Activated CD8-positive, alpha-beta T cell treated with anti-CD3 and anti-CD28 coated beads for 36 hours (primary cell): ENCODE measurements at places on chromosomes 12 and 14. TPM values are rescaled to one million over a fixed set of nuclear protein-coding genes. Genes with fewer than 3 reads are reported as not detected.

The ADAM21 gene
- total RNA-seq = not detected

The GZMH gene
- 55.0 TPM for total RNA-seq

The ACOT6 gene
- not detected for total RNA-seq

The HOXC9 gene
- total RNA-seq = not detected

The SOAT2 gene
- total RNA-seq = 6.7 TPM

The RAD51AP1 gene
- 47.8 TPM for total RNA-seq

The LRRIQ1 gene
- total RNA-seq = not detected

The SNAPC1 gene
- 11.4 TPM for total RNA-seq

The BBOF1 gene
- 1.2 TPM for total RNA-seq

The SRRM4 gene
- not detected for total RNA-seq

The AREL1 gene
- total RNA-seq = 26.4 TPM

The RALGAPA1 gene
- 23.7 TPM for total RNA-seq

The ANKRD33 gene
- total RNA-seq = not detected

The RD3L gene
- not detected for total RNA-seq

The EPYC gene
- not detected for total RNA-seq

The HOXC4 gene
- 0.89 TPM for total RNA-seq

The PAH gene
- not detected for total RNA-seq

The CBLN3 gene
- total RNA-seq = 2.9 TPM

The GPRC5A gene
- not detected for total RNA-seq

The PMEL gene
- 1.2 TPM for total RNA-seq

The SSPN gene
- not detected for total RNA-seq

The LRTM2 gene
- not detected for total RNA-seq

The RNASE3 gene
- not detected for total RNA-seq

The TRPV4 gene
- total RNA-seq = not detected

The AQP2 gene
- not detected for total RNA-seq

The TAS2R8 gene
- not detected for total RNA-seq

The PSMB5 gene
- 120 TPM for total RNA-seq

The KLRG1 gene
- 10.1 TPM for total RNA-seq

The KRT78 gene
- not detected for total RNA-seq

The DAO gene
- not detected for total RNA-seq

The EEA1 gene
- 21.7 TPM for total RNA-seq

The NEMP1 gene
- total RNA-seq = 76.1 TPM

The LRRK2 gene
- not detected for total RNA-seq
